ENCODE measurements at places on chromosomes 3 and 15.

DNA sequence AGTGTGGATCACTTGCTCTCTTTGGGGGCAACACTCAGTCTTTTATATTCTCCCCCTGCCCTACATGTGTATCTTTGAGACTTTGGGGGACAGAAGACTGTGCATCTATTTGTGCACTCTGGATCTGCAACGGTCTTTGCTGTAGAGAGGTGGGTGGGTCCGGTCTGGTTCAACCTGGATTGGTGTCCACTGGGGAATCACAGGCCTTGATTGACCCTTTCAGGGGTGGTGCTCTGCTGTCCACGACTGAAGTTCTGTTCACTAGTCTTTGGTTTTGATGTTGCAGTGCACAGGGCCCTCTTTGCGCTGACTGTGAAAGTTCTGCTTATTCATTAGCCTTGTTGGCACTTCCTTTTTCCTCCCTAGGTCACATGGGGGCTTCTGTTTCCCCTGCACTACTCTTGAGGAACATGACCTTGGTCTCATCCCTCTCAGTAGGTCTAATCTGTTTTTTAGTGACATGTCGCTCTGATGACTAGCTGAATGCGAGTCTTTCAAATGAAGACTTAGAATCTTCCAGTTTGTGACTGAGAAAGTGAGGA, 284.2 kb downstream of the SV2B start:
- DNase-seq, result no peak

DNA sequence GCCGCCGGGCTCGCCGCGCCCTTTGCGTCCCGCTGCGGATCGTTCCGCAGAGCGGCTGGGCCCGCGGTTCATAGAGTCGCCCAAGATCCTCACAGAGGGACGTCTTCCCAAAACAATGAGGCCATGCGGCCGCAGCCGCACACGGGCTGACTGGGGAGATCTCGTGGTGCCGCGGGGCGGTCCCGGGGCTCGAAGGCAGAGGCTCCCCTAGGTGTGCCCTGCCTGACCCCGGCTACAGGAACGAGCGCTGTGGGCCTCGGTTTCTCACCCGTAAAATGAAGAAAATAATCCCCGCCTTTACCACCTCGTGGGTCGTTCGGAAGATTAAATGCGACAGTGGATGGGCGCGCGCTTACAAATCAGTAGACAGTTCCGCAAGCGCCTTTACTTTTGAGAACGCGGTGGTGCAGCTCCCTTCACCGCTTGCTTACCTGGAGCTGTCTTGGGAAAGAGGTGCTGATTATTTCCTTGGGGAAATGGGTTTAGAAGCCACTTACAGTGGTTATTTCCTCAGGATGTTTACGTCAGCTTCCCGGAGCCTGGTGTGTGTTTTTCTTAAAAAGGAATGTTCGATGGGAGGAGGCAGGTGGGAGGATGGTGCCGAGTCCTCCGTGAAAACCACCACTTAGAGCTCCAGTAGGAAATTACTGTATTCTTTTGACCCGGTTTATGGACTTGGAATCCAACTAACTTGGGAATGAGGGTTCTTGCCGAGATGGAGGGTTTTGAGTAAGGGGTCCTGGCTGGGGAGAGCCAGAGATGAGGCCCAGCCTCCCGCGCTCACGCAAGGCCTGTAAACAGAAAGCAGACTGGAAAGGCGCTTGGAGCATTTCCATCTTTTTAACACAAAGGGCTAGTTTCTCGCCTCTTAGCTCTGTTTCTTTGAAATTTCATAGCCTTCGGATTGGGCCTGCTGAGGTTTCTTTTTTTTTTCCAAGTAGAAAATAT, 1.9 kb upstream of the MEX3B start:
- no peak for DNase-seq

DNA sequence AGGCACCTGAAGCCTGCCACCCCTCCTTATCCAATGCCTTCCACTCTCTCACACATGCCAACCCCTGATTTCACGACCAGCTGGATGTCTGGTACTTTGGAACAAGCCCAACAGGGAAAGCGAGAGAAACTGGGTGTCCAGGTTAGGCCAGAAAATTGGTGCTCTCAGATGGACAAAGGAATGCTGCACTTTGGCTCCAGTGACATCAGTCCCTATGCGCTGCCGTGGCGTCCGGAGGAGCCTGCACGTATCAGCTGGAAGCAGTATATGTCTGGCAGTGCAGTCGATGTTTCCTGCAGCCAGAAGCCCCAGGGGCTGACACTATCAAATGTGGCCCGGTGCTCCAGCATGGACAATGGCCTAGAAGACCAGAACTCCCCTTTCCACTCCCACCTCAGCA, 45.2 kb downstream of the CDAN1 start:
- no peak for DNase-seq

DNA sequence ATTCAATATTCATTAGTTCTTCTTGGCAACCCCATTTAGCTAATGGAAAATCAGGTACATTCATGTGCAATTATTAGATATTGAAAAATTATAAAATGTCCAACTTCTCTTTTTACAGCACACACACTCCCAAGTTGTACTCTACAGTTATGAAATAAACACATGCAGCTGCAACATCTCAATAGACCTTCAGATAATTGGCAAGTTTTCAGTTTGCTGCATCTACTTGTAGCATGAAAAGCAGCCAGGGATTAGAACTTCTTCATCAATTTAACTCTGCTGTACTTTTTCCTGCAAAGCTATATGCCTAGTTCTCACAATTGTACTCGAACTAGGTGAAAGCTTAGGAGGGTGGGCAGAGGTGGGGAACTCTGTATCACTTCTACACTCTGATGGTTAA, 46.6 kb upstream of the FHIT start:
- DNase-seq, result no peak

GRCh38 chr3:61277411-61277810, 26.2 kb upstream of the FHIT start:
- DNase-seq, result no peak

DNA sequence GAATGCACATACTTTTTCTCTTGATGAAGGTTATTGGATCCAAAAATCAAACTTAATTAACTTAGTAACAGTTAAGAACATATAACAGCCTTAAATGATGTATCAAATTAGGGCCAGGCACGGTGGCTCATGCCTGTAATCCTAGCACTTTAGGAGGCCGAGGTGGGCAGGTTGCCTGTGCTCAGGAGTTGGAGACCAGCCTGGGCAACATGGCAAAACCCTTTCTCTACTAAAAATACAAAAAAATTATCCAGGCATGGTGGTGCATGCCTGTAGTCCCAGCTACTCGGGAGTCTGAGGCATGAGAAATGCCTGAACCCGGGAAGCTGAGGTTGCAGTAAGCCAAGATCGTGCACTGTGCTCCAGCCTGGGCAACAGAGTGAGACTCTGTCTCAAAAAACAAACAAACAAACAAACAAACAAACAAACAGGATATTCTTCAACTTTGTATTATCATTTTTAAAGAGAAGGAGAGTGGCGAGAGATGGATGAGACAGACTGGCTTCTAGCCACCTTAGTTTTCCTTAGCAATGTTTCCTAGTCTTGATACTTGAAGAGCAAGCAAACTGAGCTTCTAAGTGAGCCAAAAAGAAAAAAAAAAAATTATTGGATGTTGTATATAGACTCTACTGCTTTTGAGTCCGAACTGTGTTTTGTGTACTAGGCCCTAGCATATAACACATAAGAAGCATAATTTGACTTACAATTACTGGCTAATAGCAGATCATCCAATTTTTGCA, 13.8 kb downstream of the SPRED1 start:
- no peak for DNase-seq

DNA sequence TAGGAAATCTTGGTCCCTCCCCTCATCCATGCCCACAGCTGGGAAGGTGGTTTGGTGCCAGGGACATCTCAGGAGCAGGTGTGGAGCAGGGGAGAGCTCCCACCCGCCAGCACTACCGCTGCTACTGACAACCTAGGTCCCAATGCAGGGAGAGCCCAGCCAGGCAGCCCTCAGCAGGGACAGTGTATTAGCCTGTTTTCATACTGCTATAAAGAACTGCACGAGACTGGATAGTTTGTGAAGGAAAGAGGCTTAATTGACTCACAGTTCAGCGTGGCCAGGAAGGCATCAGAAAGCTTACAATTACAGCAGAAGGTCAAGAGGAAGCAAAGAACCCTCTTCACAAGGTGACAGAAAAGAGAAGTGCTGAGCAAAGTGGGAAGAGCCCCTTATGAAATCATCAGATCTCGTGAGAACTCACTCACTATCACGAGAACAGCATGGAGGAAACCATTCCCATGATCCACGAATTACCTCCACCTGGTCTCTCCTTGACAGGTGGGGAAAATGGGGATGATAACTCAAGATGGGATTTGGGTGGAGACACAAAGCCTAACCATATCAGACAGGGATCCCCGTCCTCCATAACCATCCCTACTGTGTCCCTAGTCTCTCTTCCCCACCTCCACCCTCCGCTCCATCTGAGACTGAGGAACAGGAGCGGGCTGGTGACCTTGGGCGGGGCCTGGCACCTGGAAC, 218.6 kb downstream of the TBC1D2B start:
- DNase-seq, result no peak

DNA sequence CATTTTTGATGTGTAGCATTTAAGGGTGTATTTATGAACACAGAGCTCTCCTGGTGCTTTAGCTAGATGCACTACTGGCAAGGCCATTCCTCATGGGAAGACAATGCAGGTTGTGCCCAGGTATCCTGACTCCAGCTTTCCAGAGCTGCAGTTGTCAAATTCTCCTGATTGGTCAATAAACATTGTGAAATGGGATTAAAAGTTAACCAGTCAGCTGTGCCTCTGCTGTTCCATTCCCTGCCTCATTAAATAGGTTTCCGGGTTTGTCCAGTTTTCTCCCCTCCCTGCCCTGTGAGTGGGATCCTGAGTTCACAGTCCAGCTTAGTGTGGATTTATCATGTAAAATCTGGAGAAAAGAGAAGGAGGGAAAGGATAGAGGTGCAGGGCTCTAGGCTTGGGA, 207.3 kb downstream of the SQOR start:
- no peak for DNase-seq

DNA sequence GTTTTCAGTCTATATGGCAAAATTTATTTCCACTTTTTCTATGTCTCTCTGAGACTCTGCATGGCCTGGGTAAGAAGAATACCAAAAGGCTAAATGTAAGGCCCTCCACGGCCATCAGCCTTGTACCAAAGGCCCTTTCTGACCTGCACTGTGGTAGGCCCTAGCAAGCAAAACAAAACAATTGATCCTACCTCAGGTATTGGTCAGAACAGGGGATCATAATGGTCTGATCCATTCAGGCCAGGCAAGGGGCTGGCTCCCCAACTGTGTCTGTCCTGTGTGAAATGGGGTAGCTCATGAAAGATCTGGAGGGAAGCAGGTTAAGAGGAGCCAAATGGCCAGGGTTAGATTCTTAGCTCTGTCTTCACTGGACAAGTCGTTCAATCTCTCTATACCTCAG, 181.3 kb downstream of the SSR3 start:
- no peak for DNase-seq

GRCh38 chr3:127234778-127235177, 41.8 kb downstream of the PRR23E start:
- no peak for DNase-seq

GRCh38 chr15:79366691-79367090, 55.8 kb downstream of the TMED3 start:
- no peak for DNase-seq

- no peak for DNase-seq
Measured at GRCh38 chr15:49751751-49752150, 130.9 kb downstream of the DTWD1 start.

DNA sequence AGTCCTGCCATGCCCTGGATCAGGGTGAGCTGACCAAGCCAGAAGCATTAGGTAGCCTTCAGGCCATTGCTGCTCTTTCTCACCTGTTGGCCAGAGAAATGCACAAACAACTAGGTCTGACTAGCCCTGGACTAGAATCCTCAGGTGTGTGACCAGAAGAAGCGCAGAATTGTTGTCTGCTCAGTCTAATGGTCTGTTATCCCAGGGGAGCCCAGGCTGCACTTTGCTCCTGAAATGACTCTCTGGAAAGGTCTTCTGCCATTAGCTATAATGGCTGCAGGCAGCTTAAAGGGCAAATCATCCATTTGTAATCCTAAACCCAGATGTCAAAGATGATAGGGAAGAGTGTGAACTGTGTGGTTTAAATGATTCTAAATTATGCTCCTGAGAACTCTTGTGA, 246.1 kb downstream of the NFKBIZ start:
- DNase-seq, result no peak

DNA sequence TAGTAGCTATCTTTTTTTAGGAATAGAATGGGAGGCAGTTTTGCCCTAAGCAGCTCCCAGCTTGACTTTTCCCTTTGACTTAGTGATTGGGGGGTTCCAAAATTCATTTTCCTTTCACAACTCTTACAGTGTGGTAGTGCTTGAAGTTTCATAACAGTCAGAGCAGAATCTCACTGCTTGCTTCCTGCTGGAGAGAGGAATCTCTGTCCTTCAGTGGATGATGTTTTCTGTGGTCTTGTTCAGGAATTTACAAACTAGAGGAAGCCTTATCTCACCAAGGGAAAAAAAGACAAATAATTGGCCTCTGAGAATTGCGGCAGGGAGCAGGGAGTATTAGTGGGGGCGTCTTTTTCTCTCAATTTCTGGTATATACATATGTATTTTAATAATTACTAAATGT, 326.6 kb upstream of the C2CD4B start:
- no peak for DNase-seq

DNA sequence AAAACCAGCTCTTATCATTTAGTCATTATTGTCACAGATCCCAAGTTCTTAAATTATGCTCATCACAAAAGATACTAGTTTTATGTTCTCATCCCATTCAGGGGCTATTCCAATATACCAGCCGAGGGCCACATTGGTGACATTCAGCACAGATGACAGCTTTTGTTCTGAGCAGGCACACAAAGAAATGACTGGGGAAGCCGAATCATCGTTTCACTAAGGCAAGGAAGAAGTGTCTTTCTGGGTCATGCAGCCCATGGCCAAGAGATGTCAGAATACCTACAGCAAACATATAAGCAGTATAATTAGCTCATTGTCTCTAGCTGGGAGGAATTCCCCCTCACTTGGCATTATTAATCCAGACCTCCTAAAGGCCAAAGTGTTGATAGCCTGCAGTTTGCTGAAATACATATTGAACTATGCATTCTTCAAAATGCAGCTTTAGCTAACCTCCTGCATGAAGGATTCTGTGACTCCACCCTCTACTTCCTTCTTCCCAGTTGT, 100.2 kb downstream of the CNTN4 start:
- no peak for DNase-seq

- no peak for DNase-seq
Measured at GRCh38 chr3:35383216-35383615, 256.1 kb upstream of the ARPP21 start.

DNA sequence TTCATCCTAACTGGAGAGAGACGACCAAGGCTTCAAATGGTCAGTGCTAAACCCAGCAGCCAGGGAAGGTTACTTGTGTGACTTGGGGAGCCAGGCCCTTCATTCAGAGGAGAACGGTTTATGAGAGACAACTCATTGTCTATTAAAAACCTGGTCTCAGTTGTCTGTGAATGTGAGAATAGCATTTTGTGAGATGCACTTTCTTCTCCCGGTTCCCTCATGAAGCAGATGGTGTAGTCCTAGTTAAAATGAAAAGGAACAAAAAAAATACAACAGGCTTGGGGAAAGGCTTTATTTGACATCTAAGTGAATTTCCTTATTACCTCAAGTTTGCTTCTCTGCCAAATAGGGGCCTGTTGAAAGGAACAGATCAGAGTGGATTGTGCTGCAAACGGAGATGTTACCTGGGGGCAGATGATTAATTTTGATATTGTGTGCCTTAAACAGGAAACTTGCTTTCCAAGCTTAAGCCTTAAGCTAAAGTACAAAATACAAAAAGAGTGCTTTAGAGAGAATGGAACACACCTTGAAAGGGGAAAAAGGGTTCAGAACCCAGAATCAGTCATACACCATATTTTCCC, 202.7 kb upstream of the BHLHE40 start:
- no peak for DNase-seq

- no peak for DNase-seq
Measured at GRCh38 chr15:101646672-101647071, 5.5 kb downstream of the TM2D3 start.

- no peak for DNase-seq
Measured at GRCh38 chr15:79192462-79193036, 90.0 kb upstream of the ANKRD34C start.
